Activated CD8-positive, alpha-beta memory T cell treated with anti-CD3 and anti-CD28 coated beads for 1 hour (primary cell): ENCODE measurements at places on chromosomes 11 and 22.

- no peak for DNase-seq
Measured at GRCh38 chr11:71472357-71472885, 19.4 kb downstream of the NADSYN1 start.

DNA sequence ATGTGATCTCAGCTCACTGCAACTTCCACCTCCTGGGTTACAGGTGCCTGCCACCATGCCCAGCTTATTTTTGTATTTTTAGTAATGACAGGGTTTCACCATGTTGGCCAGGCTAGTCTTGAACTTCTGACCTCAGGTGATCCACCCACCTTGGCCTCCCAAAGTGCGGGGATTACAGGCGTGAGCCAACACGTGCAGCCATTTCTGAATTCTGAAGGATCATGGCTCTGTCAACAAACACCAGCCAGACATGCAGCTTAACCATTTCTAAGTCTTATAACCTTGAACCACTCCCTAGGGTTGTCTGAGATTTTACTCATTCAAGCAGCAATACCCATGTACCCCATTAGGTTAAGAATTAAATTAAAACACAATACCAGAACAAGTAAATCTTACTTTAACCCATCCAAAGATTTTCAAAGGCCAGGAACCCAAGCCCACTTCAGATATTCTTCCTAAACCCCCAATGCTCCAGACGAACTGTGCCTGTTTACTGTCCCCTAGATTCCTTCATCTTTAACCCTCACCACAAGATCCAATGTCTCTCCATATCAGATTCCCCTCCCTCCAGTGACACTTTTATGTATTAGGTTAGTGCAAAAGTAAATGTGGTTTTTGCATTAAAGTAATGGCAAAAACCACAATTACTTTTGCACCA lies 4.0 kb downstream of the RPS13 start:
- DNase-seq: no peak

DNA sequence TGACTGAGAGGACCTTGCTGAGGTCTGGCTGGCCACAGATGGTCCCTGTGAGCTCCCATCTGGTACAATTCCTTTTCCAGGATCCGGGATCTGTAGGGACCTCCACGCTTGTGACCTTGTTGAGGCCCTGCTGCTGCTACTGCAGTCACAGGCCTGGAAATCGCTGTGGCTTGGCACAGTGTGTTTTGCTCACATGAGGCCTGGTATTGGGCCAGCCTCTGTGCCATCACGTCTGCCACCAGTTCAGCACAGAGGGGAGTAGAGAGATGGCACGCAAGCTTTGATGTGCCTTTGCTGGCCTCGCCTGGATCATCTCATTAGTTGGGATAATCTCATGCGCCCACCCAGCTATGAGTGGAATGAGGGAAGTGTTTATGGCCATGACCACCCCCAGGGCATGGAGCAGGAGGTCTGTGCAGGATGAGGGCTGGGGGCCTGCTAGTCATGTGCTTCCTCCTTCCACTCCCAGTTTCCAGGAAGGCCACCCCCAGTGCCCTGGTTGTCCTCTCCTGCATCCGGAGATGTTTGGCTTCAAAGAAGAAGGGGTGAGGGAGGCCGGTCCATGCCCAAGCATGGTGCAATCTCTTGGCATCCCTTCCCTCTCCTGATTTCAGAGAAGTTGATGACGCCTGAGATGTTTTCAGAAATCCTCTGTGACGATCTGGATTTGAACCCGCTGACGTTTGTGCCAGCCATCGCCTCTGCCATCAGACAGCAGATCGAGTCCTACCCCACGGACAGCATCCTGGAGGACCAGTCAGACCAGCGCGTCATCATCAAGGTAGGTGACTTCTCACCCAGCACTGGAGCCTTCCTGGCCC lies 22.4 kb downstream of the DERL3 start:
- no peak for DNase-seq

- DNase-seq: no peak
Measured at GRCh38 chr22:49087716-49088601, 739.7 kb downstream of the BRD1 start.

DNA sequence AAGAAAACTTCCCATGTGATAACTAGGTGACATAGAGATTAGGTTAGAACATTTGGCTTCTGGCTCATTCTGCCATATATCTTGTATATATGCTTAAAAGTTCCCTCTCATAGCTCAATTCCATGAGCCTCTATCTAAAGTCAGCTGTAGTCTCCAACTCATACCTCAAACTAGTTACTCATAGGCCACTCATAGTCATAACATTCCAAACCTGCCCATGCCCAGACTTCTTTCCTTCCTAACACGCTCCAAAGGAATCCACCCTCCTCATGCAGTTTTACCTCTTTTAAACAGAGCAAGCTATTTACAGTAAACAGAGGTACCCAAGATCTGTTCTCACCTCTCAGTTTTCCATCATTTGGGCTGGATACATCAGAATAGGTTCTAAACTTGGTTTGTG lies 39.4 kb downstream of the GLYATL2 start:
- DNase-seq: no peak

DNA sequence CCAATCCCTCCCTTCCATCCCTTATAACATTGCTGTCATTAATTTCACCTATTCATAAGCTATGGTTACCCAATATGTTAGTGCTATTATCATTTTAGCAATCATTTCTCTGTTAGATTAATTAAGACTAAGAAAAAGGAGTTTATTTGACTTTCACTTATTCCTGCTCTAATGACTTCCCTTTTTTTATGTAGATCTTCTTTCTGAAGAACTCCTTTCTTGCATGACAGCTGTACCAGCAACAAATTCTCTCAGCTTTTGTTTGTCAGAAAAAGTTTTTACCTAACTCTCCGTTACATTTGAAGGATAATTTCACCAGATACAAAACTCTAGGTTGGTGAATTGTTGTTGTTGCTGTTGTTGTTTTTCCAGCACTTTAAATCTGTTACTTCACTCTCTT lies 28.6 kb upstream of the OR8B8 start:
- no peak for DNase-seq
